Activated CD4-positive, alpha-beta T cell treated with anti-CD3 and anti-CD28 coated beads, Interleukin-2, amount 50 U/mL, for 4 hours (primary cell): ENCODE measurements at places on chromosomes 11 and 22.

GRCh38 chr11:112961146-112961668 is at the start of gene NCAM1:
NCAM1 (plus strand) TSS chr11:112961420.
- DNase-seq, result no peak

GRCh38 chr11:898540-899190 is 11.9 kb downstream of the CHID1 start:
- DNase-seq, result no peak

DNA sequence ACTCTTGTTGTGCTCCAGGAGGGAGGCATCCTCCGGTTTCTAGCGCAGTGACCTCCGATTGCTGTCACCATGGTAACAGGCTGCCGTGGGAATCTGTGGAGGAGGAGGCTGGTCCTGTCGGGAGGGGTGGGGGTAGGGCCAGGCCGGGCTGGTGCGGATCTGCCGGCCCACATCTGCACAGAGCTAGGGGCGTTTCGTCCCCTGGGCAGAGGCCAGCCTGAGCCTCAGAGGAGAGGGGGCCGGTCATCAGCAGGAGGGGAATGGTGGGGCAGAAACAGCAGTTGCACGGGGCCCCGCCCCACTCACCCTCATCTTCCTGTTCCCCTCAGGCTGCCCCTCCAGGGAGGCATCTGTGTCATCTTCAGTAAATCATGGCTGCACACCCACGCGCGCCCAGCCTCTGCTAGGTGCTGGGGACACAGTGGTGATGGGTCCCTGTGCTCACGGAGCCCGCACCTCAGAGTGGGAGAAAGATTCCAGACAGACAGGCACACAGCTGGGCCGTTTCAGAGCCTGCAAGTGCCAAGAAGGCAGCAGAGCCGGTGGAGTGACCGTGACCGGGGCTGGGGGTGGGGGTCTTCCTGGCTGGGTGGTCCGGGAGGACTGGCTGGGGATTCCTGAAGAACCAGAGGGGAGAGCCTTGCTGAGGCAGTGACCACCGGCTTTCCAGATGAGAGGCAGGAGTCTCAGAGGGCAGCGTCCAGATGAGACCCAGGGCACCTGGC is 120.5 kb downstream of the CACNA1I start:
- peak; percentile 26 for DNase-seq

GRCh38 chr11:113417428-113417827 is 29.8 kb downstream of the ANKK1 start:
- no peak for DNase-seq

DNA sequence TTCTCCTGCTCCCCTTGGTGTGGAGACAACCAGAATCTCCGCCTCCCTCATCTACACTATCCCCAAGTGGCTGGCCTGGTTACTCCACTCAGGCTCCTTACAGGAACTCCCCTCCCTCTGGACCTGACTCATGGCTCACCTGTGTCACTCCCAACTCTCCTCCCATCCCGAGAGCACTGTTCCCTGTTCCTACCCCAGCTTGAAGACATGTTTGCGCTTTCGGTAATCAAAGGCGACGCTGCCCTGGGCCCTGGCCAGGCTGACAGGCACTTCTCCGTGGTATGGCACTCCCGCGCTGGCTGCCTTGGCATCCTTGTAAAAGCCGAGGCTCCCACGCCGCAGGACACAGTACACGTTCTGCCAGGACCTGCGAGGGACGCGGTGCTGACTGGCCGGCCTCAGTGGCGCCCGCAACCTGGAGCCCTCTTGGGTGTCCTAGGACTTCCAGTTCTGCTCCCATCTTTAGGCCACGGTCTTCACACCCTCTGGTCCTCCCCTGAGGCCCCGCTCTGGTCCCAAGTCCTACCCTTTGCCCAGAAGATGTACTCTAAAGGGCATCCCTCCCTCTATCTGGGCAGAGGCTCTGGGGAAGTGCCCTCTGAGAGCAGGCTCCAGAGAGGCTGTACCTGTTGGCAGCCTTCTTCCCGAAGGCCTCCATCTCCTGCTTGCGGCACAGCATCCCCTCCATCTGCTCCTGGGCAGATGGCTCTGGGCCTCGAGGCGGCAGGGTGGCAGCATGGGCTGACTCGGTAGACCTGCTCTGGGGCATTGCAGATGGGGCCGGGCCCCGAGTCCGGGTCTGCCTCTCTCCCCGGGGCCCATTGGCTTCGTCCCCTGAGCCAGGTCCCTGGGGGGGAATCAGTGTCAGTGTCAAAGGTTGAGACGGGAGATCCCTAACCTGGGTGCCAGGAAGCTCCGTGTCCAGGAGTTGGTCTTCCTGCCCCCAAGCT is 9.4 kb upstream of the RBM4B start:
- DNase-seq, result no peak

DNA sequence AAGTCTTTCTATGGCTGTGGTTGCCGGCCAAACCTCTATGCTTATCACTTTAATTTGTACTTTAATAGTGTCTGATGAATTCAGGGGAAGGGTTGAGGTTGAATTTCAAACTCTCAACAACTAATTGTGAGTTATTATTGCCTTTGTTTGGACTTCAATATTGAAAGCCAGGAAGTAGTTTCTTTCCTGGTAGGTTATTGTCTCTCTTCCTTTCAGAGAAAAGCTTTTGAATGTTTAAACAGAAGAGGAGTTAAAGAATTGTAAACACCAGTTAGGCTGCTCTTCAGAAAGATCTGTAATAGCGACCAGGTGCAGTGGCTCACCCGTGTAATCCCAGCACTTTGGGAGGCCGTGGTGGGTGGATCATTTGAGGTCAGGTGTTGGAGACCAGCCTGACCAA is 22.2 kb downstream of the NNMT start:
- no peak for DNase-seq

DNA sequence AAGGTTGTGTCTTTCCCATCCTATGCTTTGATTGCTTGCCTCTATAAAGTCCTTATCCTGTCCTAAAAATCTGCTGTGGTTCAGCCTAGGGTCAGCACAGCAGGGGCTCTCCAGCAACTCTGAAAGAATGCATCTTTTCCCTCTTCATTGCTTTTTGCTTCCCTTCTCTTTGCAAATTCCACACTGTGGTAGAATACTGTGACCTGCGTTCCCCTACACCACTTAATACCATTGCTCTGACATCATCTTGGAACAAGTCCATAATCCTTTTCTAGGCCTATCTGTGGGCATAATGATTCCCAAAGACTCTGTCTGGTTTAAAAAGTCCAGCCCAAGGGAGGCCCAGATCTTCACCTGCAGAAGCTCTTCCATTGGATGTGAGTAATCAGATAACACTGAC is 177.7 kb downstream of the NAV2 start:
- DNase-seq, result no peak

GRCh38 chr11:46159680-46160079 is 38.4 kb upstream of the PHF21A start:
- no peak for DNase-seq

DNA sequence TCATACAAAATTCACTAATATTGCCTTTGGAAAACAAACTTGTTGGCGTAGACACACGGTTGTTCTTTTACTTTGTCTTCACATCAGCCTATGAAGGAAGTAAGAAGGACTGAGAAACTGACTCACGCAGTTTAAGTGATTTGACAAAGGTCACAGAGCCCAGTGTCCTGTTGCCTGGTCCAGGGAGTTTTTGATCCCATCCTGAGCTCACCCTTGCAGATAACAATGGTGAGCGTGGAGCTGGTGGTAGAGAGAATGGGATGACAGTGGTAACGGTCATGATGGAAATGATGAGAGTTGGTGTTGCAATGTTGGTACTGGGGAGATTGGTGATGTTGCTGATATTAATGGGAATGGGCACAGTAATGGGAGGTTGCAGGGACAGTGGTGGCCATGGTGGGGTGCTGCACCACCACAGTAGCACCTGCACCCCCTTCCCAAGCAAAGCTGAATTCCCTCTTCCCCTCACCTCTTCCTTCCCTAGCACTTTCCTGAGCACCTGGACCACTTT is 22.0 kb downstream of the CREB3L1 start:
- no peak for DNase-seq

DNA sequence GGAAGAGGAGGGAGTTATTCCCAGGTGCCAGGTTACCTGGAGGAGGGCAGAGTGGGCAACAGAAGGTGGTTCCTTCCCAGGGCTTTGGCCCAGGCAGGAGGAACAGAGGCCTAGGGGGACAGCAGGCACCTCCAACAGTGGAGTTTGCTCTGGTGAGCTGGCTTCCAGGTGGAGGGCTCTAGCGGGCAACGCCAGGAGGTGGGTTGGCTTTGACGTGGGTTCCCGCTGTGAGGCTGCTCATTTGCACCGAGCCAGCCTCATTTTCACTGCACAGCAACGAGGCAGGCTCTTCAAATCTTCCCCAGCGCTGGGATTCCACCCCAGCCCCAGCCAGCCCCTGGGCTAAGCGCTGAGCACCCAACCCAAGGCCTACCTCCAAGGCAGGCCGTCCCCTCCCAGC is 8.1 kb downstream of the IGSF9B start:
- no peak for DNase-seq

DNA sequence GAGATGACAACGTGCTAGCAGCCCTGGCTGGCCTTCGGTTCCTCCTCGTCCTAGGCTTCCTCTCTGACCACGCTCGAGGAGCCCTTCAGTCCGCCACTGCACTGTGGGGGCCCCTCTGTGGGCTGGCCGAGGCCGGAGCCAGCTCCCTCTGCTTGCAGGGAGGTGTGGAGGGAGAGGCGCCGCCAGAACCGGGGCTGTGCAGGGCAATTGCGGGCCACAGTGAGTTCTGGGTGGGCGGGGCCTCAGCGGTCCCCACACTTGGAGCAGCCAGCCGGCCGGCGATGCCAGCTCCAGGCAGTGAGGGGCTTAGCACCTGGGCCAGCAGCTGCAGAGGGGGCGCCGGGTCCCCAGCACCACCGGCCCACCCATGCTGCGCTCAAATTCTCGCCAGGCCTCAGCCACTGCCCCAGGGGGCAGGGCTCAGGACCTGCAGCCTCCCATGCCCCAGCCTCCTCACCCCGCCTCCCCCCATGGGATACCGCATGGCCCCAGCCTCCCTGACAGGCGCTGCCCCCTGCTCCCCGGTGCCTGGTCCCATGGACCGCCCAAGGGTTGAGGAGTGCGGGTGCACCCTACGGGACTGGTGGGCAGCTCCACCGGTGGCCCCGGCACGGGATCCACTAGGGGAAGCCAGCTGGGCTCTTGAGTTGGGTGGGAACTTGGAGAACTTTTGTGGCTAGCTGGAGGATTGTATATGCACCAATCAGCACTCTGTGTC is 399.4 kb downstream of the LUZP2 start:
- no peak for DNase-seq

- peak; percentile 84 for DNase-seq
These were observed 3.5 kb downstream of the PHLDB1 start for GRCh38 chr11:118610773-118611432.

DNA sequence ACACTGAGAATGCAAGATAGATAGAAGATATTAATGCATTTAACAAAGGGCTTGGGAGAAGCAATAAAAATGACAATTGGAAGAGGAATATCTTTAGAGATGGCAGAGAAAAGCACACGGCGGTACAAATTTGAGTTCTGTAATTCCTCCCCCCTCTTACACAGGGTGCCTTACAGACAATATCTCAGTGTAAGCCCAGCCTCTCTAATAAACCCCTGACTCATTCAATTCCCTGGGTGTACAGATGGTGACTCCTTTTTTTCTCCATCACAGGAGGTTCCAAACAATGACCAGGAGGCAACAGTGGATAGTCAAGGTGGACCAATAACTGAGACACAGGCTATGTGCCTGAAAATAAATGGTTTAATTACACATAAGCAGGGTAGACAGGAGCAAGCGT is 598.6 kb downstream of the OPCML start:
- no peak for DNase-seq

DNA sequence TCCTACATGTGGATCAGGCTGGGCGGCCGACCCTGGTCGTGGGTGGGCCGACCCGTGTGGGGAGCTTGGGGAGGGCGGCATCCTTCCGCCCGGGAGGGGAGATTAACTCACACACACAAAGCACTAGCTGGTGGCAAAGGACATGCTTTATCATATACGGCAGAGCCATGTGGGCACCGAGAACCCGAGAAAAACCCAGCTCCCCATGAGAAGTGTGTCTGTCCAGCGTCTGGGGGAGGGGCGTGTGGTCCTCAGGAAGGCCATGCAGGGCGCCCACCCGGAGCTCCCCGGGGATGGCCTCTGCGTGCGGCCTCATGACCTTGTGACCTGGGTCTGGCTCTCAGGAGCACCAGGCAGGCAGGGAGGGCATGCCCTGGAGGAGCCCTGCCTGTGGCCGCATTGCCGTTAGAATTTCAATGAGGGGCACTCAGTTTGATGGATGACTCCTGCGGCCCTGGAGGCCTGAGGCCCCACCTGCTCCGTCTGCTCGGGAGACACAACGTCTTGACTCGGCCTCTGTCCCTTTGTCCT is 39.4 kb upstream of the TOLLIP start:
- no peak for DNase-seq

- DNase-seq, result no peak
These were observed 684.0 kb upstream of the CCDC90B start for GRCh38 chr11:83970061-83970671.

DNA sequence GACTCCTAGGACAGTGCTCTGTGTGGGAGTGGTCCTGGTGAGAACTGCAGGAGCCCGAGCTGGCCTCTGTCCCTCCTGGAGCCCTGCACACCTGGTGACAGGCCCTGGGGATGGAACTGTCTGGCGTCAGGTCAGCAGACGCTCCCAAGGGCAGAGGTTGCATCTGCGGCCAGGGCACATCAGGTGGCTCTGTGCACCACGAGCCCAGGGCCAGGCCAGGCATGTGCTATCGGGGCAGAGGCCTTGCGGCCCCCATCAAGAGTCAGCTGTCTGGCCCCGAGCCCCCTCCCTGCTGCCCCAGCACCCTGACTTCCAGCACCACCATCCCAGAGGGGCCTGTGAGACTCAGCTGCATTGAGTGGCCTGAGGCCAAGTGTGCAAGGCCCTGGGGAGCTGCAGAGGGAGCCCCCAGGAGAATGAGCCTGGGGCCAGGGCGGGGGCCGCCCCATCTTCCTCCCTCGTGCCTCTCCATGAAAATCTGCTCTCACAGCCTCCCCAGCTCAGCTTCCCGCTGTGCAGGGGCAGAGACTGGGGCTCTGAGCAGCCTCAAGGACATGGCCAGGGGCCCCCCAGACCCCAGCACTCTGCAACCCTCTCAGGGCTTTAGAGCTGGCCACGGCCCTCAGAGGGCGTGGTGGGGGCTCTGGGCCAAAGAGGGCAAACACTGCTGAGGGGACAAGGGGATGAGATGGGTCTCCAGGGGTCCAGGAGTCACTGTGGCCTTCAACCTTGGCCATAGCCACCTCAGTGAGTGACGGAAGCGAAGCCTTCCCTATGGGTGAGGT is 56.4 kb downstream of the RTL6 start:
- no peak for DNase-seq

- DNase-seq, result no peak
These were observed 44.1 kb downstream of the GNB1L start for GRCh38 chr22:19810381-19811201.

GRCh38 chr11:86625981-86626380 is 46.4 kb downstream of the ME3 start:
- no peak for DNase-seq
